NAMALWA (cell line): ENCODE measurements at places on chromosomes 4 and X.

DNA sequence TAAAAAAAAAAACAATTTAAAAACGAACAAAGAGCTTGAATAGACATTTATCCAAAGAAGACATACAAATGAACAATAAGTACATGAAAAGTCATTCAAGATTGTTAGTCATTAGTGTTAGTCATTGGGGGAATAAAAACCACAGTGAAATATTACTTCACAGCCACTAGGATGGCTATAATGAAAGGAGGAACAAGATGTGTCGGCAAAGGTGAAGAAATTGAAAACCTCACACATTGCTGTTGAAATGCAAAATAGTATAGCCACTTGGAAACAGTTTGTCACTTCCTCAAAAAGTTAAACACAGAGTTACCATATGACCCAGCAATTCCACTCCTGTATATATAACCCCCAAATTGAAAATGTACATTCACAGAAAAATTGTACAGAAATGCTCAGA, 45.2 kb upstream of the SLC39A8 start:
- DNase-seq, result peak; percentile 52

GRCh38 chr4:124943938-124944337, 231.4 kb upstream of the ANKRD50 start:
- peak; percentile 24 for DNase-seq

DNA sequence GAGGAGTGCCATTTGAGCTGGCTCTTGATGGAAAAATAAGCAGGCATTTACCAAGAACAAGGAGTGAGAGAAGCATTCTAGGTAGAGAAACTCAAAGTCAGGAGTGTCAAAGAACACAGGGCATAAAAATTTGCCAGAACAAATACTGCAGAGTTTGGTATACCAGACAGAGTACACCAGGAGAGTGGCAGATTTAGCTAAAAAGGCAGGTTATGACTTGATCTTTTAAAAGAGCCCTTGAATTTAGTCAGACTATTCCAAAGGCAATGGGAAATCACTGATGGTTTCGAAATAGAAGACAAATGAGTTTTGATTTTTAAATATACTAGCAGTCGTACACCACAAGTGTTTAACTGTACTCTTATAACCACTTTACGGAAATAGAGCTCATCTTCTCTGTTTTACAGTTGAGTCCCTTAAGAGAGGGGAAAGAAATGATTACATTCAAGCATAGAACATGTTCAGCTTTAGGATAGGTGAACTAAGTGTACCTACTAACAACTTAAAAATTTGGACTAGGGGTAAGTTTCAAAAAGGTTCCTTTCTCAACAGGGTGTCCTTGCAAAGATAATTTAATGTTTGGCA, 10.2 kb downstream of the UBE2D3 start:
- DNase-seq, result no peak

DNA sequence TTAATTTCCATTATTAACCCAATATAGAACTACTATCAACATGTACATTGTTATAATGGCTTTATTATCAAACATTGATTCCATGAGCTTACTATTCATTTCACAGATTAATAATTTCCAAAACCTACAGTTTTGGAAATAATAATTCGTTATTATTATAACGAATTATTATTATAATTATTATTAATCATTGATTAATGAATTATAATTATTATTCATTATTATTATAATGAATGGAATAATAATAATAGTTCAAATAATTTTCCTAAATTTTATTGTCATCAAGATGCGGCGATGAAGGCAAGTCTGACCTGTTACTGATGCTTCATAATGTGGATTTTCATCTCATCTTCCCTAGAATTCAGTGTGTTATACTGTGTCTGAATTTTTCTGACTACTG, 22.0 kb downstream of the CTSO start:
- DNase-seq, result no peak

DNA sequence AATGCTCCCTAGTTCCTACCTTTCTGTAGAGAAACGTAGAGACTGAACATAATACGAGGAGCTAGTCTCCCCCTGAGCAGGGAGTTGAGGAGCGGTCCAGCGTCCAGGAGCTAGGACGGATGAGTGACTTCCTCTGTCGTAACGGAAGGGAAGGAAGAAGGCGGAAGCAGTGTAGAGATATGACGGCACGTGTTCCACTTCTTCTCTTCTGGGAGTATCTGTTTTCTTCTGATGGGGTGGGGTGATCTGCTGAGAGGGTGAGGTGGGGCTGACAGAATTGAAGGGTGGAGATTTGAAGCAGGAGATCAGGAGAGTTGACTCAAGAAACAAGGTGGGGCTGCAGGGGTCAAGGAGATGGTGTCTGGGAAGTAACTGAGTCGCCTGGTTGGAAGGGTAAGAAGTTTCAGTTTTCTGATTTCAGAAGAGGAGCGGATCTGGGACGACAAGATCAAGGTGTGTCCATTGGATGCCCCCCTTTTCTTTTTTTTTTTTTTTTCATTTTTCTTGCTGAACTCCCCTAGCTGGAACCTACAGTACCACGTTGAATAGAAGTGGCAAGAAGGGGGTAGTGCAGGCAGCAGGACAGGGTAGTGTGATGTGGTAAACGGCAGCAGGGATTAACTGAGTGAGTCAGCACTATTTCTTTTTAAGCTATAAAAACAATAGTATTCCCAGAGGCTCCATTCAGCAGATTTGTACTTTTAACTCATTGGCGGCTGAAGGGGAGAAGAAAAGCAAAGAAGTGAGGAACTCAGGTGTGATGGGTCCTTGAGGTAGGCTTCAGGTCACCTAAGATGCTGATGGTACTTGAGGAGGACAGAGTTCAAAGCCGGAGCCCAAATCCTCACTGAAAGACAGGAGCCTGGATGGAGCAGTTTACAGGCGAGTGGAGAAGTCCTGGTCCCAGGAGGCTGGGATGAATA, 50.8 kb upstream of the SETD7 start:
- no peak for DNase-seq

DNA sequence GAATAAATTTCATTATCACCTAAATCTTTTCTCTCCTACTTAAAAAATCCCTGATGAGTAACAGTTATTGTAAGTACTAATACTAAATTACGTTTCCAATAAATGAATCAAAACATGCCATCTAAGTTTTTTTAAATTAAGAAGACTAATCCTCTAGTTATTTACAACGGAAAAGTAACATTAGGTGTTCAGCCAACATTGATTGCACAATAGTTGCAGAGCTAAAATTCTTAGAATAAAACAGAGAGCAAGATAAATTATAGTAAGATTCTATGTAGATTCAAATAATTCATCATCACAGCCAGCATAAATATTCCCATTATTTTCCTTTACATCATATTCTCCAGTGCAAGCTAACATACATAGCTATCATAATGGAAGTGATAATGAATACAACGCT, 139.2 kb downstream of the HDX start:
- DNase-seq, result no peak

DNA sequence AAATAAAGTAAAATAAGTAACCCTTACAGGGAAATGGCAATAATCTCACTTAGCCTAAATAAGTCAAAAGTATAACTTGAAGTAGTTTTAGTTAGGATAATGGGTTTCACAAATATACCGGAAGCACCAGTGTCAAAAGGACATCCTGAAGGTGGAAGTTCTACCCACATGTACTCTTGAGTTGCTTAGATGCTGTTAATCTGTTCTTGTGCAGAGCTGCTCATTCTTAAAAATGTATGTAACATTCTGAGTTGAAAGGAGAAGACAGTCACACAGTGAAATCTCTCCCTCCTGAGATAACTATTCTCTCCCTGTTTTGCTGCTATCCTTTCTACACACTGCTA, 11.2 kb upstream of the CCNG2 start:
- no peak for DNase-seq

DNA sequence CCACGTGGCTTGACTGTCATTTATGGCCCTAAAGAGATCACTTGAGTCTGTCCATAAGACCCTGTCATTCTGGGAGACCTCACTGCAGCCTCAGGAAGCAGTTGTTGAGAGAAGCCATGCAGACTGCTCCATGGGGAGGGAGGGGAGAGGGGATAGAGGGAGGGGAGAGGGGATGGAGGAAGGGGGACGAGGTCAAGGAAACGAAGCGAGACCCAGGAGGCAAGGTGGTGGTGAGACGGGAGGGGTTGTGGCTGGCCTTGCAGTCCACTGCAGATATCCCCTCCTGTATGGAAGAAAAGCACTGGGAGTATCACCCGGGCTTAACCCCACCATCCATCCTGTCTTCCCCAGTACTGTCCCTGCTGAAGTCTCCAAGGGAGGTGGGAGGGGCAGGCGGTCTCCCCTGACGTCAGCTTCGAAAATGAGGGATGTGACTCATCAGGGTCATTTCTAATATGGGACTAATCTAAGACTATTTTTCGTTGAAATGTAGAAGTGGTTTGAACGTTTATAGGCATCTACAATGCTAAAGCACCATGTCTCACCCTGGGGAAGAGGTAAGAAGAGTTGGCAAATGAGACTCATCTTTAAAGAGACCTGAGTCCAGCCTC, 5.6 kb downstream of the TMEM255A start:
- DNase-seq, result no peak

GRCh38 chrX:115940348-115940747, 230.2 kb upstream of the AGTR2 start:
- DNase-seq, result no peak

DNA sequence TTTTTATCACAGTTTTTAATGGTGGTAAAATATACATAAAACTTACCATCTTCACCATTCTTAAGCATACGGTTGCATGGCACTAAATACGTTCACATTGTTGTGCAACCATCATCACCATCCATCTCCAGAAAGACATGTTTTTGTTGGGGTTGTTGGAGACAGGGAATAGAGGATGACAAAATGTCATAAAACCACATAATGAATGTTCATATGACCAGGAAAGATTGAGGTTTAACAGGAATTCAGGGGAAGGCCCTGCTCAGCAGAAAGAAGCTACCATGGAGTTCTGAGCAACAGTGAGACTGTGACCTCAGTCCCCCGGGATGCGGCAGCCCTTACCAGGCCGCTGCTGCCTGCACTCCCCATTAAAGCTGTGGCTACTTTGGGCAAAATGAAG, 63.9 kb upstream of the TRIM2 start:
- DNase-seq, result no peak

DNA sequence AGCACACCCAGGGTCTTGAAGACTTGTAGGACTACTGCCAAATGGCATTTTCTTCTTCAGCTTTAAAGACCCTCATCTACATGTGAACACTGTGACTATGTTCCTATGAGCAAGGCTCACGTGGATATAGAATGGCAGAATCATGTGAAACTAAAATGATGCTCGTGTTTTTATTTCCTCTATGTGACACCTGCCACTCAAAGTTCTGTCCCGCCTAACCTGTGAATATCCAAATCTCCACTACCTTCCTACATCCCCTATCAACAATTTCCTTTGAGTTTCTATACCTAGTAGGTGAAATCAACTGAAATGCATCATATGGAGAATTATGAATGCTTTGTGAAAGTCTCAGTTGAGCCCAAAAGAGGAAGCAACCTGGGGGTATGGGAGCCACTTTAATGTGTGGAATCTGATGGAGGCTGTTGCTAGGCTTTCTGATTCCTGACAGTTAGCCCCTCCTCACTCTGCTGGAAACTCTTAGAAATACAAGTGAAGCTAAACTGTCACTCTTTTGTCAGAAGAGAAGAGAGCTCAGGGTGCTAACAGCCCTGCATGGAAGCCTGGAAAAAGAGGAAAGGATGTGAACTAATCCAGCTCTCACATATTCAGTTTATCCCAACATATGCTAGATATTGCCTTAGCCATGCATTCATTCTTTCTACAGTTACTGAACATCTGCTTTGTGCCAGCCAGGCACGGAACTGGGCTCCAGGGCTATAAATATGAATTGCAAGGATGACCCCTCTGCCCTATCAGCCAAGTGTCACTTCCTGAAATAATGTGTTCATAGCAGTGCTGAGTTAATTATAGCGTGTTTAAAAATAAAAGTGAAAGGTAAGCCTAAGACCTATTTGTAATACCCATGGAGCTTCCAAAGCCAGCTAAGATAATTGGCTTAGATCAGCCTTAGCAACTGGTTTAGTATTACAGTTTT, 11.0 kb downstream of the LHFPL1 start:
- DNase-seq, result no peak

DNA sequence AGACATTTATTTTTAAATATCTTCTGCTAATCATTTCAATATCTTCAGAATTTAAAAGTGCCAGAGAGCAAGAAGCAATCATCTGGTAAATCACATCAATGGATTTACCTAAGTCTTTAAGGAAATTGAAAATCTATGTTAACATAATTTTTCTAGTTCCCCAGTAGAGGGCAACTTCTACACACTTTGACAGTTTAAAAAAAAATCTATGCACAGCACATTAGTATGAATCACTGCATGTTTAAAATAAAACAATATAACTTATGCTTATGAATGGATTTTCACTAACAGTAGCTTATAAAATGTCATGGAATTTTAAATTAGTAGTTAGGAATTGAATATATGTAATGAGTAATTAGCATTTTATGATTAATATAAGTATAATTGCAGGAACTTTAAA, 126.5 kb downstream of the REELD1 start:
- peak; percentile 36 for DNase-seq

- no peak for DNase-seq
Measured at GRCh38 chr4:41282366-41282765, 25.6 kb downstream of the UCHL1 start.

- no peak for DNase-seq
Measured at GRCh38 chr4:73750730-73751129, 10.4 kb downstream of the CXCL8 start.

GRCh38 chrX:2628751-2629315, 62.3 kb upstream of the CD99 start:
- DNase-seq, result no peak

- no peak for DNase-seq
Measured at GRCh38 chr4:156195914-156196313, 242.2 kb upstream of the CTSO start.

DNA sequence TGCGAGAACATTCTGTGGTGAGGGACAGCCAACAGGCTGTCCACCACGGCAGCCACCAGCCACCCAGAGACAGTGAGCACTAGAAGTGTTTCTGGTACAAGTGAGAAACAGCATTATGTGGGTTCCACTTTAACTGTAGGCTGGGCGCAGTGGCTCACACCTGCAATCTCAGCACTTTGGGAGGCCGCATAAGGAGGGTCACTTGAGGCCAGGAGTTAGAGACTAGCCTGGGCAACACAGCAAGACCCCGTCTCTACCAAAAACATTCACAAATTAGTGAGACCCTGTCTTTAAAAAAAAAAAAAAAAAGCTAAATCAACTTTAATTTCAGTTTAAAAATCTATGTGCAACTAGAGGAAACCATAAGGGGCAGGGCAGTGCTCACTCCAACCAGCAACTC, 20.6 kb downstream of the FAM53A start:
- no peak for DNase-seq

- DNase-seq, result no peak
Measured at GRCh38 chrX:44735498-44735897, 108.3 kb upstream of the DUSP21 start.

DNA sequence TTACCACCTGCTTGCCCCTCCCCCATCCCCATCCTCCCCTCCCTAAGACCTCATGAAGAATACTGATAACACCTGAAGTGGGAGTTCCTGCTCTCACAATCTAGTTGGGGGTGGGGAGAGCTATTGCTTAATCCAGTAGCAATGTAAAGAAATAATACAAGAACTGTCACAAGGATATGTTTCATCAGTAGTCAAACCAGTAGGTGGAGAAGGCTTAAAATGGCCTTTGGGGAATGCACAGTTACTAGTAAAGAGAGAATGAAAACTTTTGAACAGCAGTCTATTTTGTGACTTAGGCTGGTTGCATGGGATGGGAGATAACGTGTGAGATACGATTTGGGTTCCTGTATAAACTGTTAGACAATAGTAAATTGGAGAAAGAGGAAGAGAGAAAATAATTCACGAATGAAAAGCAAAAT, 6.0 kb downstream of the GALNT7 start:
- no peak for DNase-seq

GRCh38 chr4:5043579-5043978, 7.7 kb upstream of the STK32B start:
- DNase-seq, result no peak

- peak; percentile 75 for DNase-seq
Measured at GRCh38 chr4:174926958-174927357, 8.8 kb downstream of the ADAM29 start.

GRCh38 chr4:1871471-1872021, 353 bp downstream of the NSD2 start:
- peak; percentile 51 for DNase-seq
